Stimulated activated CD8-positive, alpha-beta memory T cell treated with anti-CD3 and anti-CD28 coated beads, Interleukin-15, amount 100 ng/mL, for 4 hours (primary cell): ENCODE measurements at places on chromosomes 7 and 10.

GRCh38 chr7:20249920-20250319 lies 32.7 kb upstream of the MACC1 start:
- DNase-seq, result no peak

DNA sequence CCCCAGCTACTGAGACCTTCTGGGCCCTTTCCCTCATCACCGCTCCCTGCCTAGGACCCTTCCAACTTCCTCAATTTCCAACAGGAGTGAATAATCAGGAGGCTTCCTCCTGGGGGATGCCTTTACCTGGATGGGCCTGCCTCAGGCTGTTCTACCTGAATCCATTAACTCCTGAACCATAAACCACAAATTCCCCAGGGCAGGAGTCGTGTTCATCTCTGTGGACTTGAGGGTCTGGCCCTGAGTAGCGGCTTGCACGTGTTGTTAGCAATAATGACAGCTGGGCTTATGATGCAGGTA lies 105.1 kb upstream of the GPR26 start:
- no peak for DNase-seq

DNA sequence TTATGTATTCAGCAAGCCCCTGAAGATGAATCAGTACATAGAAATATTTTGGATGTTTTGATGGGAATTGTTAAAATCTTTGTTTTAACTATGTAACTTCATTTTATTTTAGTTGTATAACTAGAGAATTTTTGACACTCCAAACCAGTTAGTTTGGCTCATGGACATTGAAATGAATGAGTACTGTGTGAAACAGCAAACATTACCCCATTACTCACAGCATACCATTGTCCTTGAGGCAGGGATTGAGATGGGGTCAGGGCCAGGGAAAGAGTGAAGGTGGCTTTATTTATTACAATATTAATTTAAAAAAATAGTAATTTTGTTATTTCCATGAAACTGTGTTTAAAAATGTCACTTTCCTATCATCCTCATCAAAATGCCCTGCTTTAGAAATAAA lies 4.8 kb upstream of the BMPER start:
- no peak for DNase-seq

GRCh38 chr7:47622946-47623640 lies 41.2 kb upstream of the TNS3 start:
- DNase-seq, result no peak

DNA sequence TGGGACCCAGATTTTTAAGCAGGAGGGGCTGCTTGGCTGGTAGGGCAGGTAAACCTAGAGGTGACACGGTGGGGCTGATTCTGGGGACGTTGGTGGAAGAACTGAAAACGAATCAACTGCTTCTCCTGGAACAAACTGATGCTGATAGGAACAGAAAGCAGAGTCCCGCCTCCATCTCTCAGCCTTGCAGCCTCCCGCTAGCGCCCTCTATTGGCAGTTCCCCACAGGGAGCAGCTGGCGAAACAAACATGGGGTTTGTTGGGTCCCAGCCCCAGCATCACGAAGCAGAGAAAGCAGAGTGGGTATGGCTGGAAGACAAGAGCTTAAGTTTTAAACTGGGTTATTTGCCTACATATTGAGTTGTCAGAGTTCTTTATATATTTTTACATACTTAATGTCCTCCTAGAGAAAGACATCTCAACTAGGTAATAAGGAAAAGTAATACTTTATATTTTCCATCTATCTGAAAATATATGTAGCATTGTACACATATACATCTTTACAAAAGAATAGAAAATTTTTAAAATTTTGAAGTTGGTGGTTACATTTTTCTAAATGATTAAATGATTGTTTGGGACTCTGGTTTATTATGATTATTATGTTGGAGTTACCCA lies 42.3 kb upstream of the FOXI2 start:
- DNase-seq, result no peak

GRCh38 chr7:10128748-10129147 lies 844.9 kb upstream of the PHF14 start:
- no peak for DNase-seq

- DNase-seq, result no peak
These were observed 155.4 kb downstream of the DYNC1I1 start for GRCh38 chr7:95927756-95928155.

GRCh38 chr10:73433538-73433867 lies at the start of gene MSS51:
Gene MSS51, minus strand, starts transcription at chr10:73433561. Its CDS starts 5,277 bp downstream, at chr10:73428284.
- no peak for DNase-seq

- no peak for DNase-seq
These were observed 154.4 kb upstream of the AKR1E2 start for GRCh38 chr10:4671451-4672145.

DNA sequence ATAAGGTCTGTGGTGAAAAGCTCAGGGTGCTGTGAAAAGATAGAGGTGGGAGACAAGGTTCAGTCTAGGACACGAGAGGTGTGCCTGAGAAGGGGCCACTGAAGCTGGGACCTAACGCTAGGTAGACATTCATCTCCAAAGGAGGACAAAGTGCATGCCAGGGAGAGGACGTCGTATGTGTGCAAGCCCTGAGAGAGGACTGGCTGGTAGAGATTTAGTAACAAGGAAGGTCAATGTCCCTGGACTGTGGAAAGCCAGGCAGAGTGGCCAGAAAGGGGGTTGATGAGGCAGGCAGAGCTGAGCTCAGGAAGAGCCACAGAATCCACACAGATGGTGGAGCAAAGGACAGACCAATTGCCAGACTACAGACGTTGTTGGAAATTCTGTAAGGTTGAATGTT lies 817.6 kb downstream of the CCSER2 start:
- no peak for DNase-seq

GRCh38 chr10:97825020-97825760 lies 24.5 kb upstream of the GOLGA7B start:
- DNase-seq, result no peak

GRCh38 chr7:100895956-100896731 lies 456 bp upstream of the ACHE start:
- DNase-seq, result no peak

GRCh38 chr7:159147246-159147645 lies 2.6 kb upstream of the VIPR2 start:
- no peak for DNase-seq

- no peak for DNase-seq
These were observed 607.4 kb downstream of the CCSER2 start for GRCh38 chr10:84935772-84936171.

GRCh38 chr10:24791084-24791726 lies 67.5 kb upstream of the ARHGAP21 start:
- DNase-seq, result no peak

DNA sequence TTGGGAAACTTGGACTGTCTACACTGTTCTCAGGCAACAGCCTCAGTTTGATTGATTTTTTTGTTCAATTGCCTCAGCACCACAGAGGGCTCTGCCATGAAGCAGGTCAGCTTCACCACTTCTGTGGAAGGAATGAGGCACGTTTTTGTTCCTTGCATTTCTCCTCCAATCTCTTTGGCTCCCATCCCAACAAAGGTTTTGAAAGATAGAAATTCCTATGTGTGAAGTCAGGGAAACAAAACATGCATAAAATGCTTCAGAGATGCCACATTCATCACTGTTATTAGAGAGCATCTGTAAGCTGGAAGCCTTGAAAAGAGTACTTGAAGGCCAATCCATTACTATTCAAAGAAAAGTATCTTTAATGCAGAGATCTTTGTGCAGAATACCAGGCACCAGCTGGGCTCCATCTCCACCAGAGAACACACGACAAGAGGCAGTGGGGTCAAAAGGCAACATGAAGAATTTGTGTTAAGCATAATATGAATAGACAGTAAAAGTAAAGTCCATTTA lies 249.1 kb upstream of the LYZL1 start:
- DNase-seq, result no peak

- DNase-seq, result no peak
These were observed 13.7 kb downstream of the COPG2 start for GRCh38 chr7:130654850-130655249.

DNA sequence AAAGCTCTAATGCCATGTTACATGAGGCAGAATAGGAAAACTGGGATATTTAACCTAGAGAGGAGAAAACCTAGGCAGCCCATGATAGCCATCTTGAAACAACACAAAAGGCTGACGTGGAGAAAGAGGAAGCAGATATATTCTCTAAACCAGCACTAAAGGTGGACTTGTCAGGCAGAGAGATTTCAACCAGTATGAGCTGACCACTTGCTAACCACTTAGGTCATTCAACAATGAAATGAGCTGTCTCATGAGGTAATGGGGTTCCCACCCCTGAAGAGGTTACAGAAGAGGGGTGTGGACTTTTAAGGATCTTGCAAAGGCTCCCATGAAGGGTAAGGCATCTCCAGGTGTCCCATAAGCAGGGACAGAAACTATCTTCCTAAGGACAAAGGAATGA lies 26.8 kb upstream of the EGR2 start:
- no peak for DNase-seq

GRCh38 chr7:68547181-68547580 lies 1051.1 kb upstream of the AUTS2 start:
- DNase-seq, result no peak

DNA sequence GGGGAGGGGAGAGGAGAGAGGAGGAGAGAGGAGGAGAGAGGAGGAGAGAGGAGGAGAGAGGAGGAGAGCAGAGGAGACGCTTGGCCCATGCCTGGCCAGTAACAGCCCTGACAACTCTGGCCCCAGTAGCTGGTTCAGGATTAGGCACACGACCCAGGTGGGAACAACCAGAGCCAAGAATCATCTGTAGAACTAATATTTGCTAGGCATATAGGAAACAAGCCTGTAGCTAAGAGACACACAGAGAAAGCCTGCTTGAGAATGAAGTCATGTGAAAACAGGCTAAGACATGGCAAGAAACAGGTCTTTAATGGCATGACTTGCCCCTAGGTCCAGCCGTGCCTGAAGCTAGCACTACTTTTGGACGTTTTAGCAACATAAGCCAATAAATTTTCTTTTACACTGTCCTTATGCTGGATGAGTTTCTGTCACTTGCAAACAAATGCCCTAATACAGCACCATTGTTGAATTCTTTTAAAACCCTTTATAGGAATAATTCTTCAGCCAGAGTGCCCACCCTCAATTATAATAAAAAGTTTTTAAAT lies 17.5 kb downstream of the OSBPL3 start:
- DNase-seq, result no peak

DNA sequence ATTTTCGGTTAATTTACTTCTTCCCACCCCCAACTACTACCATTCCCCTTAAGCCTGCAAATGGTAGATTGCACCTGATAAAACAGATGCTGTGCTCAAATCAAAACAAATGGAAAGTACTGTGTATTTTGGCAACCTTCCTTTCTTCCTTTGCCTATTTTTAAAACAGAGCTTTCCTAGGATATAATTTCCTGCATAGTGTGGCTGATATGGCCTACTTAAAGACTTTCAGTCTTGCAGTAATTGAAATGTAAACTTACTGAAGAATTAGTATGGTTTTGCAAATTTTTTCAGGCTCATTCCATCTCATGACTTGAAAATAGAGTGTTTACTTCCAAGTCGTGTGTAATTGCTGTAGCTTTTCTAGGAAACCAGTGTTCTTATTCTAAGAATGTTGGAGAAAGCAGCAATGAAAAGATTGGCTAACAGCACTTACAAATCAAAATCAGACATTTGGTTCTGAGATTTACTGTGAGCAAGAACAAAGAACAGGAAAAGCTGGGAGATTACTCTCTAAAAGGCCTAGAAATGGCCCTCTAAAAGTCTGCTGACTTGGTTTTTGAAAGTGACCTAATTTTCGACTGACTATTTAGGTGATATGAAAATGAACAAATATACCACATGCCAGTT lies 52.0 kb downstream of the REEP3 start:
- DNase-seq, result no peak

GRCh38 chr10:13959443-13960359 lies 371.0 kb downstream of the FRMD4A start:
- DNase-seq, result no peak

DNA sequence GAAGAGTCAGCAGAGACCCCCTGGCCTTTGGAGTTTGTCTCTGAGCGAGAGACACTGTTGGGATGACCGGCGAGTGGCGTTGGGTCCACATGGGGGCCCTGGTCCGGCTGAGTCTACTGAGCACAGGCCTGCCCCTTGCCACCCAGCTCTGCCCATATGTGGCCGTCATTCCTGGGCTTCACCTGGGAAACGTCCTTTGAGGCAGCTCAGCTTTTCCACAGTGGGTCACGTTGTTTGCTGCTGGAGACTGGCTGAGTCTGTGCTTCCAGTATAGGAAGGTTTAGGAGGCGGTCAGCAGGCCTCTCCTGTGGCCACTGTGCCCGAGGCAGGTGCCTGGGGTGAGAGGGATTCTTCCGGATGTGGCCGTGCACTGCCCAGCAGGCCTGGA lies 17.1 kb downstream of the ADAM8 start:
- DNase-seq, result no peak

DNA sequence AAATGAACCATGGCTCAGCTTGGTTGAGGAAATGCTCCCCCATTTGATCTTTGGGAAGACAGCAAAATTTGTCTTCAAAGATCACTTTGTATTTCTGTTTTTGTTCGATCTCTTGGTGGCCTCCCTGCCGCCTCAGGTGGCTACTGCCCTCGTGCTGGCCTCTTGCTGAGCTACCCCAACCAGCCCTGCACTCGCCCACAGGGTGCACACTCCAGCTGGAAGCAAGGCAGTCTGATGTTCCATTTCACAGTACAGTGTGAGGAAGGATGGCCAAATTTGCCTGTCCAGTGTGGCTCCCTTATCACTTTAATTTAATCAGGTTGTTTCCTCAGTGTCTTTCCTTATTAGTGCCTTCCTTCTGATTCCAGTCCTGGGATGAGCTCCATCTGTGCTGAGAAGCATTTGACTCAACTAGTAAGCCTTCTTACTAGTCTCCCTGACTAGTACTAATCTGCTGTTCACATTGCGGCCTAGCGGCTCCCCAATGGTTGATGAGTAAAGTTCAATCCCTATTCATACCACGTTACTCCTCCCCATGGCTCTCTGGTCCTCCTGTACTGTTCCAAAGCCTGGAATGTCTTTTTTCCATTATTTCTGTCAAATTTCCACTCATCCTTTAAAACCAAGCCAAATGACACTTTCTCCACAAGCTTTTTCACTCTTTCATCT lies 8.2 kb downstream of the MYOF start:
- no peak for DNase-seq

GRCh38 chr10:120511165-120511564 lies 54.1 kb downstream of the PLPP4 start:
- DNase-seq, result no peak

DNA sequence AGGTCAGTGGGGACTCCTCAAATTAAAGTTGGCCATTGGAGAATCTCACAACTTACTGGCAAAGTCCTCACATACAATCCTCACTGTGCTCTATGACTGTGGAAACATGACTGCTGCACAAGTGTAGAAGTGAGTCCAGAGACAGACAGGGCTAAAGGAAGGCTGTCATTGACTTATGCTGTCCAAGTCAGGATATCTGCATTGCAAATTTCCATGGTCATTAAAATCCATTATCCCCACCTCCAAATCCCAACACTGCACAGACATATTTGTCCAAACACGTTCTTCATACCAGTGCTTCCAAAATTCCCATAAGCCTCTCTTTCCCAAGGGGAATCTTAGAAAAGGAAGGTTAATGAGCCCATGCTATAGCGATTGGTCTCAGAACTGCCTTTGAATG lies 396.8 kb upstream of the ANKRD30A start:
- DNase-seq, result no peak

DNA sequence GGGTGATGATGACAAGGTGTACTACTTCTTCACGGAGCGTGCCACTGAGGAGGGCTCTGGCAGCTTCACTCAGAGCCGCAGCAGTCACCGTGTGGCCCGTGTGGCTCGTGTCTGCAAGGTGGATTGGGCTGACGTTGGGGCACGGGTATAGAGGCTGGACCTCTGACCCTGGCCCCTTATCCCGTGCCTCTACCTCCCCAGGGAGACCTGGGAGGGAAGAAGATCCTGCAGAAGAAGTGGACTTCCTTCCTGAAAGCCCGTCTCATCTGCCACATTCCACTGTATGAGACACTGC lies 8.4 kb downstream of the MRPL43 start:
- DNase-seq, result no peak

GRCh38 chr7:24135003-24135817 lies 148.8 kb upstream of the NPY start:
- DNase-seq, result no peak
